Posterior vena cava (tissue), 2 donors: ENCODE measurements at places on chromosomes 6 and 20.

- no peak for DNase-seq
Observed at GRCh38 chr20:689947-690346, 14.3 kb upstream of the SCRT2 start.

DNA sequence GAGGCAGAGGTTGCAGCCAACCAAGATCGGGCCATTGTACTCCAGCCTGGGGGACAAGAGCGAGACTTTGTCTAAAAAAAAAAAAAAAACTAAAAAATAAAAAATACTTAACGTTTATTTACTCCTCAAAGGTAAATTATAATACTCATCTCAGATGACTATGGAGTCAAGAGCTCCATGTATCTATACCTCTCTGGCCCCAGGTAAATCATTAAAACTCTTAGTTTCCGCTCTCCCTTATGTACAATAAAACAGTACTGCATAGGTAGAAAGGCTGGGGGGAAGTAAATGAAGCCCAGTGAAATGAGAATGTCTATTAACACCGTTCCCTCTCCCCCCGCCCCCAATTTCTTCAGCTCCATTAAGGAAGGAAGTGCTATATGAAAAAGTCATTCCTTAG lies 1.2 kb downstream of the SRSF12 start:
- no peak for DNase-seq

DNA sequence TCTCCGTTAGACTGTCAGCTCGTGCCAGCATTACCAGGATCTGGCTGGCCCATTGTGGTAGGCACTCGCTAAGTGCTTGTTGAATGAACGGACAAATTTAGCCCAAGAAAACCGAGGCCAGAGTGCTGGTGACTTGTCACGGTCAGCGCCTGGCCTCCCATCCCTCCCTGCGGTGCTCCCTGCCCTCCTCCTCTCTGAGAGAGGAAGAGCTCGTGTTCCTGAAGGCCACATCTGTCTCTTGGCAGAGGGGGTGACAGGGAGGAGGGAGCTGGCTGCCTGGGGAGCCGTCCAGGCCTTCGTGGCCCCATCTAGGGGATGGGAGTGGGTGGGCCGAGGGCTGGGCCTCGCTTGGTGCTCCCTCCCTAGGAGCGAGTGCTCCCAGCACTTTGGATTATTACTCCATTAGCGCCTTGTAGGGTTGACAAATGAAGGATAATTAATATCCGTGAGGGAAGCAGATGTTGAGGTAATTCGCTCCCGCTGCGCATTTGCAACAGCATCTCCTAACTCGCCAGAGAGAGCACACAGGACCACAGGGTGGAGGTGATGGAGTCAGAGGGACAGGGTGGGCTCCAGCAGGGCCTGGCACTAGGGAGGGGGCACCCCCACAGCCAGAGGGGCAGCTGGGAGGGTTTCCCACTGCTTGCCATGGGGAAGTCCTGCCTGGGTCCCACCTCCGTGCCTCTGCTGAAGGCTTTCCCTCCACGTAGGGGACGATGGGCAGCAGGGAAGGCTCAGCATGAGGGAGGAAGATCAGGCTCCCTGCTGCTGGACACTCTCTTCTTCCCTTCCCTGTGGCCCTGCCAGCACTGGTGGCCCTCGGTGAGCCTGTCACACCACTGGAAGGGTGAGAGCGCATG lies 37.0 kb downstream of the VSTM2L start:
- DNase-seq: no peak

- DNase-seq: no peak
Observed at GRCh38 chr20:3681931-3682781, at the start of gene ADAM33. TSS of gene ADAM33 (minus strand) at chr20:3682010. CDS start at chr20:3682004, 6 bp downstream.

GRCh38 chr6:109877028-109878004 lies 100.8 kb upstream of the GPR6 start:
- no peak for DNase-seq

- no peak for DNase-seq
Observed at GRCh38 chr6:88499845-88500699, 333.9 kb upstream of the CNR1 start.
